Calu3 (cell line): ENCODE measurements at places on chromosomes 2 and 18.

GRCh38 chr18:12857991-12858544 is 26.0 kb downstream of the PTPN2 start:
- no peak for DNase-seq

DNA sequence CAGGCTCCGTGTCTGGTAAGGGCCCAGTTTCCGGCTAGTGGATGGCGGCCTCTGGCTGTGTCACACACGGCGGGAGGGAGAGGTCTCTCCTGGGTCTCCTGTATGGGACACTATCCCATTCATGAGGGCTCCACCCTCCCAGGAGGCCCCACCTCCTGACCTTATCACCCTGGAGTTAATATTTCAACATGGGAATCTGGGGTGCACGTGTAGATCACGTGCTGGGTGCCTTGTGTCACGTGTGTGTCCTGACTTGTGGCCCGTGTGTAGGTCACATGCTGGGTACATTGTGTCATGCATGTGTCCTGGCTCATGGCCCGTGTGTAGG is 9.9 kb downstream of the NEU4 start:
- DNase-seq, result no peak

GRCh38 chr2:139293992-139294548 is 513.9 kb upstream of the NXPH2 start:
- DNase-seq, result no peak

GRCh38 chr18:11672846-11673454 is 16.1 kb upstream of the GNAL start:
- no peak for DNase-seq

DNA sequence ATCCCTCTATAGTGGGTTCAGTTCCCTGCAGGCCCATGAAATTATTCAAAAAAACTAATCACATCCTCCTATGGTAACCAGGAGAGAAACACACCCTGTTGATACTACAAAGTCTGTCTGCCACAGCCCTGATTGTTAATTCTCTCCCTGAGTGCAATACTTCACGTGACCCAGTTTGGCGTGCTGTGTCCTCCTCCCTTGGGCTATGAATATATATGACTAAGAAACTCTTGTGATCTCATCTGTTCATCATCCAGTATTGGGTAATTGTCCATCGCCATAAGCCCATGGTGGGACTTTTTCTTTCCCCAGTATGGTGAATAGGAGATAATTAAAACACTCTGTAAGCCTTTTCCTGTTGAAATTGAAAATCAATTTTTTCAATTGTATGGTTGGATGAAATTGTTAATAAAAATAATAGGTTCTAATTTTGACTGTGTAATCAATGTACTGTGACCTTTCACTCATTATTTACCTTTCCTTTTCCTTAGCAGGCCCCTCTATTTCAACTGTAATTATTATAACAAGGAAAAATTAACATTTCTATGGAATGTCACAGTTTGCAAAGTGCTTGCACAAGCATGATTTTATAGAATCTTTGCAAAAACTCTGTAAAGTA is 1822.6 kb downstream of the SUCLG1 start:
- no peak for DNase-seq

DNA sequence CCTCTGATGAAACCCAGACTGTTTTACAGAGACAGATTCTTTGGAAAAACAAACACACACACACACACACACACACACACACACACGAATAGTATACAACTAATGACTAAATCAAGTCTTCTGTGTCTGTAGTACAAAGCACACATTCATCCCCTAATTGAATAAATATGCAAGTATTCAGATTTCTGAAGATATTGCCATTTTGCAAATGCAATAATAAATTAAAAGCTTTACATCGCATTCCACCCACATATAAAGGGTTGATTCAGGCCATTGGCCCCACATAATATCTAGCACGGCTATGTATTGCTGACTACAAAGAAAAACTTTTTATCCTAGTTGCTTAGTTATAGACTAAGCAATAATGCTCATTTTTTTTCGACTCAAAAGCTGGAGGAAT is 86.2 kb downstream of the PAX3 start:
- no peak for DNase-seq

GRCh38 chr2:203600286-203600685 is 65.2 kb upstream of the RAPH1 start:
- DNase-seq, result no peak

DNA sequence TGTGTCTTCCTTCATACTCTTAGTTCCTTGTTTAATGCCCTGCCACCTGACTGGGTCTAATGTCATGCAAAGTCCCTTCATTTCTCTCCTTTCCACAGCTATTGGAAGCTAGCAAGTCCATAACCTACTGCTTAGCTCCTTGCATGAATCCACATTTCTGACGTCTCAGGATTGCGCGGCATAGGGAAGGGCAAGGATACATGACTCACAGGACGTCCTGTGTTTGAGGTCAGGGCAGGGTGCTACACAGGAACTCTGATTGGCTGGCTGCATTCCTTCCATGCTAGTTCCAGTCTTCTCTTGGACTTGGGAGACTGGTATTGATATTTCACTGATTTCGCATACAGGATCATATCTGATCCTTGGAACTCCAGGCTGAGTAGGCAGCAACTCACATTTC is 137.9 kb downstream of the CDH2 start:
- no peak for DNase-seq

DNA sequence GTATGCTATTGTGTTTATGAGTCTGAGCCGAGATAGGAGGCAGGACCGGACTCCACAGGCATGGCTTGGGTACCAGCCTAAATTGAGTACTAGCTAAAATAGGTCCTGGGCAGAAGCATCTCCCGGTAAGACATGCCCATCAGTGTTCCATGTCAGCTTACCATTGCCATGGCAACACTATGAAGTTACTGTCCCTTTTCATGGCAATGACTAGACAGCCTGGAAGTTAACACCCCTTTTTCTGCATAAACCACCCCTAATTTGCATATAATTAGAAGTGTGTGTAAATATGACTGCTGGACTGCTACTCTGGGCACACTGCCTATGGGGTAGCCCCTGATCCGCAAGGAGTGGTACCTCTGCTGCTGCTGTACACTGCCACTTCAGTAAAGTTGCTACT is 1005.1 kb upstream of the FAM98A start:
- DNase-seq, result no peak

- DNase-seq, result no peak
These were observed 15.4 kb downstream of the CEP68 start for GRCh38 chr2:65071499-65072180.

DNA sequence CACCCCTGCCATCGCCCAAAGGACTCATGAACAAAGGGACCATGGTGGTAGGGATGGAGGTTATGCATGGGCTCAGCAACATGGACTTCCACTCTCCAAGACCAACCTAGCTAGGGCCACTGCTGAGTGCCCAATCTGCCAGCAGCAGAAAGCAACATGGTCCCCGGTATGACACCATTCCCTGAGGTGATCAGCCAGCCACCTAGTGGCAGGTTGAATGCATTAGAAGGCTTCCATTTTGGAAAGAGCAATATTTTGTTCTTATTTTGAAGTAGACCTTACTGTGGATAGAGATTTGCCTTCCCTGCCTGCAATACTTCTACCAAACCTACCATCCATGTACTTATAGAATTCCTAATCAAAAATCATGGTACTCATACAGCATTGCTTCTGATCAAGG is 99.8 kb downstream of the METTL4 start:
- DNase-seq, result no peak

DNA sequence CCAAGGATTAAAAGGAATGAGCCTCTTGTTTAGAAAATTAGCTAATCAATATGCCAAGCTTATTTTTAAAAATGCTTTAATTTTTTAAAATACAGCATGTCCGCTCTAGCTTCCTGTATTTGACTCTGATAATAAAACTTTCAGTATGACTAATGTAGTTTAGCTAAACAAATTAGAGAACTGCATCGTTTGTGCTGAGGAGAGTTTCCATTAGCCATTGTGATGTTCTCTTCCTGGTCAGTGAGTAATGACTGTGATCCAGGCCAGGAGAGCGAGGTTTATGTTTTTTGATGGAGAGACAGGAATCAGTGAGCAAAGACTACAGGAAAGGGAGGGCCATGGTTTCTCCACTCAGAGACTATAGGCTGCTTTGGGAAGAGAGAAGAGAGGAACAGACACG is 237.2 kb upstream of the ETAA1 start:
- DNase-seq, result no peak

DNA sequence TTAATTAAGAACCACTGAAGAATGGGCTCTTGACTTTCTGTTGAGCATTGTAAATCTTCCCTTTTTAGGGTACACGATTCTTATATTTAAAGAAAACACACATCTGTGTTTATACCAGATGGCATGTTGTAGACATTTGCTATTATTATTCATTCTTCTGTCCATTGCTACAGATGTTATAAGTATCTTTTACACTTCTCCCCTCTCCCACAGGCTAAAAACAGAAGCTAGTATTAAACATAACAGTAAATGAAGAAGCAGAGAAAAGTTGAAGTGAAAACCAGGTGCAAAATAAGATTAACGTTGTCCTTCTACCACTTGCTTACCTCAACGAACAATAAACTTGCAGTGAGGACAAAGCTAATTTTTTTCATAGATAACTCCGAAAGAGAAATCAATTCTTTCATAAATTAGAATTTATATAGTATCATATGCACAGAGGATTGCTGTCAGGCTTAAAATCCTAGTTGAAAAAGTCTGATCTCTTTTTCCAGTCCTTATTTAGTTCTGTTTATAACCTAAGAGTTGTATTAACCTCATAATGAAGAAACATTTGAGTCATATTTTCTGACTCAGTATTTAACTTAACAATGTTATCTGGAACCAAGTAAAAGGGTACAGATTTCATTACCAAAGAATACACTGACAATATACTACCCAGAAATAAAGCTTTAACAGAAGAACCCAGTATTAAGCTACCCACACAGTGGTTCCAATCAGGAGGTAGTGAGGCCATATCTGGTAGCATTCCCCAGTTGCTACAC is 16.4 kb upstream of the ZNF385B start:
- DNase-seq, result no peak

GRCh38 chr2:240793313-240794177 is 26.5 kb downstream of the KIF1A start:
- no peak for DNase-seq

- DNase-seq, result no peak
These were observed 18.2 kb upstream of the MGAT5 start for GRCh38 chr2:134235510-134236144.

GRCh38 chr2:204065566-204065965 is 129.0 kb downstream of the ICOS start:
- no peak for DNase-seq

GRCh38 chr2:58900246-58901027 is 659.3 kb upstream of the FANCL start:
- DNase-seq, result no peak

GRCh38 chr2:11658208-11659114 is 11.5 kb downstream of the NTSR2 start:
- DNase-seq, result no peak

GRCh38 chr18:73621091-73621490 is 526.5 kb downstream of the FBXO15 start:
- DNase-seq, result no peak

GRCh38 chr18:48616484-48617255 is 77.8 kb downstream of the CTIF start:
- no peak for DNase-seq

- DNase-seq, result no peak
These were observed 488.1 kb upstream of the RAB12 start for GRCh38 chr18:8121101-8121500.

DNA sequence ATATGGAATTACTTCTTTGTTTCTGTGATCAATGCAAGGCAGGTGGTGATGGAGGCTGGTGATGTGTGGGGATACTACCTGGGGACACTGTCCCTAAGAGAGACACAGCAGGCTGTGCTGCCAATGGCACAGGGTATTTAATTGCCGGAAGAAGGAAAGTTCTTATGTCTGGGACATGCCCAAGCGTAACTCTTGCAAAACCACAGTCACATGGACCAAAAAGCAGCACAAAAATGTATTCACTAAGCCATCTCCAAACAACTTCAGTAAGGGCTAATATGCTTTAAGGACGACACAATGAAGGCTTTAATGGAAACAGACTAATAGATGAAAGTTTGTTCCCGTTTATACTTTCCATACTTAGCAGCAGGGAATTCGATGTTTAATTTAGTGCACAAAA is 49.7 kb upstream of the AP1S3 start:
- DNase-seq, result no peak

- DNase-seq, result no peak
These were observed 73.6 kb downstream of the CD226 start for GRCh38 chr18:69874058-69874457.
